ENCODE measurements at places on chromosomes 6 and 20. TPM values are rescaled to one million over a fixed set of nuclear protein-coding genes. Genes with fewer than 3 reads are reported as not detected.

GRCh38 chr6:31806470-31807272 lies at the start of gene LSM2:
LSM2 (minus strand) TSS chr6:31806966; CDS start chr6:31806757, 209 bp downstream.
- peaks cover 33% of the 10 kb centered on the region for H3K4me1 ChIP-seq
- peaks cover 33% of the 10 kb centered on the region for H3K36me3 ChIP-seq
- no peaks in the 10 kb centered on the region for H3K27me3 ChIP-seq

DNA sequence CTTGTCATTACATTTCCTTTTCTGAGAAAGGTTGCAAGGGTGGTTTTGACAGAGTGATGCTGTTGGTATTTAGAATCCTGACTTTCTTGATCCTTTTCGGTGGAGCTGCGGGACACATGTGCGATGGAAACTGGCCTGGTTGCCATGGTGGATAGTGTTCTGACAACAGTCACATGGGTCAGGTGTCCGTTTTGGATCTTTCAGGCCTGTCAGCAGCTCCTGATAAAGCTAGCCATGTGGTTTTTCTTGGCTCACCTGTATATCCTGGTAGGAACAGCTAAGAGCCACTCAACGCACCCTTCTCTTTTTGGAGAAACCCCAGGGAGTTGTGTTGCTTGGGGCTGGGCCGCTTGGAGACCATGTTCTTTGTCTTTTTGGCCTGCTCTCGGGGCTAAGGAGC lies 177.4 kb downstream of the MTFR2 start:
- no peak for DNase-seq
- H3K36me3 ChIP-seq: no peaks in the 10 kb centered on the region
- no peak overlapping the region for H3K4me3 ChIP-seq
- no peaks in the 10 kb centered on the region for H3K4me1 ChIP-seq
- H3K27ac ChIP-seq: no peak overlapping the region
- H3K27me3 ChIP-seq: no peaks in the 10 kb centered on the region

- H3K27ac ChIP-seq: no peak overlapping the region
- H3K4me1 ChIP-seq: peaks cover 9% of the 10 kb centered on the region
- no peak for DNase-seq
These were observed 184.5 kb downstream of the PDE7B start for GRCh38 chr6:136036071-136036380.

DNA sequence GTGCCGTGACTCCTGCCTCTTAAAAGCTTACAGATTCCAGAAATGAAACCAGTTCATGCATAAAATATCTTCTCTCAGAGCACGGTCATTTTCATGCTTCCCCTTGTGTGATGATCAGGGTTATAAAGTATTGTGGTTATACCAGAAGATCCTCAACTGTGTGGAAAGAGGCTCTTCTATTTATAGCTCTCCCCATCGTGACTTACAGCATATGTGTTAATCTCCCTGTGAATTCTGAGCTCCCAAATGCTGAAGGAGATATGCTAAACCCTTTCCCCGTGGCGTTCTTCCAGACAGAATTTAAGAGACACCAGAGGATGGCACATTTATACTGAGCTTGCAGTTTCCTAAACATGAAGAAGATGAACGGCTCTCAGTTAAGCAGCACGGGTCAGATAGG lies 158.8 kb downstream of the CDH26 start:
- peaks cover 6% of the 10 kb centered on the region for H3K27me3 ChIP-seq
- H3K27ac ChIP-seq: no peak overlapping the region
- peaks cover 2% of the 10 kb centered on the region for H3K4me1 ChIP-seq
- DNase-seq: no peak
- H3K4me3 ChIP-seq: no peak overlapping the region

- peaks cover 2% of the 10 kb centered on the region for H3K36me3 ChIP-seq
- peak overlapping the region; percentile 89 for H3K27ac ChIP-seq
- no peak overlapping the region for H3K4me3 ChIP-seq
- peak; percentile 55 for DNase-seq
- peaks cover 28% of the 10 kb centered on the region for H3K4me1 ChIP-seq
These were observed 55.2 kb downstream of the TIAM2 start for GRCh38 chr6:155050311-155050710.

DNA sequence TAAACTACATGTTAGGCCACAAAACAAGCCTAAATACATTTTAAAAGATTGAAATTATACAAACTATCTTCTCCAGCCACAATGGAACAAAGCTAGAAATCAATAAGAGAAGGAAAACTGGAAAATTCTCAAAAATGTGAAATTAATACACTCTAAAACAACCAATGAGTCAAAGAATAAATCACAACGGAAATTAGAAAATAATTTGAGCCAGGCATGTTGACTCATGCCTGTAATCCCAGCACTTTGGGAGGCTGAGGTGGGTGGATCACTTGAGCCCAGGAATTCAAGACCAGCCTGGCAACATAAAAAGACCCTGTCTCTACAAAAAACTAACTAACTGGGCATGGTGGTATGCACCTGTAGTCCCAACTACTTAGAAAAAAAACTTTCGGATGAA lies 6.3 kb upstream of the WFDC13 start:
- DNase-seq: no peak
- no peak overlapping the region for H3K4me3 ChIP-seq
- no peaks in the 10 kb centered on the region for H3K4me1 ChIP-seq
- peaks cover 12% of the 10 kb centered on the region for H3K27me3 ChIP-seq
- no peaks in the 10 kb centered on the region for H3K36me3 ChIP-seq

DNA sequence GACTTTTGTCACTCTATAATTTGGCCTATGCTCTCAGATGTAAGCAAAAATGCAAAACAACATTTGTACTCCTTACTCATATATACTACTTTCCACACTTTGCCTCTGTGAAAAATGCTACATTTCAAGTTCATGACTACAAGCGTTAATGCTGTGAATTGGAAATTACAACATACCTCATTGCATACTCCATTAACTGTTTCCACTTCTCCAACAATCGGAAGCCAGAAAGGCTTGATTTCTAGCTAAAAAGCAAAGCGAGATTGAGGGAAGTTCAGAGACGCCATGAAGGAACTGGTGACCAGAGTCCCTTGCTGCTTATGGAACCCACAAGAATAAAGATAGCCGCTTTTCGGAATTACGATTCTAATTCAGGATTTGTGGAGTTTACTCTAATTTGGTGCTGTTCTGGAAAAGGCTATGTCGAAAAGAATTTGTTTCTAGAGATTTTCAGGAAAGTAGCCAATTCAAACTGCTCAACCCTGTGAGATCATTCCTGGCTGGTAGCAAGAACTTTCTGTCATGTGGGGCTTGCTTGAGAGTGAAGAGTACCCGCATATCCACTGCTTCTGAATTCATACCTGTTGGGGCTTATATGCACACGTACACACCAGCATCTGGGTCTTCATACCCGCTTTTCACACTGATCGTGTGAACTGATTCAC lies 98.0 kb upstream of the CITED2 start:
- no peak overlapping the region for H3K27ac ChIP-seq
- DNase-seq: no peak
- no peak overlapping the region for H3K4me3 ChIP-seq

DNA sequence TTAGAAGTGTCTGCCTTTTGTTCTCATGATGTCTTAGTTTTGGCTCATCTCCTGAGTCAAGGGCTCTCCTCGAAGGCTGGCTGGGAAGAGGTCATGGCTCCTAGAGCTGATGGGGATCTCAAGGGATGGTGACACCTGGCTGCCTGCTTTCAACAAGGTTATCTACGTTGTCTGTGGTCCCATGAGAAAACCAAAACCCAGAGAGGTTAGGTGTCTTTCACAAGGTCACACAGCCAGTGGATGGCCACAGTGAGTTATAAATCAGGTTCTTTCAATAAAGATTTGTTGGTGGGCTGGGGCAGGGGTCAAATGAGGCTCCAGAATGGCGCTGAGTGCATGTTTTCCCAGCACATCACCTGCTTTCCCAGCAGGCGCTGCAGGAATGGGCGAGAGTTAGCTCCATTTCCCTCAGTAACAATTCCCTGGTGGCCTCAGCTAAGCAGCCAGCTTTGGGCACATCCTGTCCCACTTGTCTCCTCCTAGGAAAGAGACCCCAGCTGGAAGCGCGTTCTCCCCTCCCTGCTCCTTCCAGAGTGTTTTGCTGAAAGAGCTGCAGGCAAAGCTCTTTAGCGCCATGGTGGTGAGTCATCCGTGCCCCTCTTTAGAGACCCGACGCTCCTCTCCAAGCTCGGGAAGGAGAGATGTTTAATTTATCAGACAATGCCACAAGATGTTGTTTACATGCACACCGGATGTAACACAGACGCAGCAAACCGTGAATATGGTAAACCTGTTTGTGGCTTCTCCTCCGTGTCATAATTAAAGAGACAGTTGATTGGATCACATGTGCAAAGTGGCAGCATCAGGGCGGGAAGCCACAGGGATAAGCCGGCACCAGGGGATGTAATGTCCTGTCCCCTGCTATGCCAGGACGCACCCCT lies 109.7 kb downstream of the LRFN2 start:
- no peaks in the 10 kb centered on the region for H3K27me3 ChIP-seq
- DNase-seq: peak; percentile 41
- peak overlapping the region; percentile 54 for H3K27ac ChIP-seq
- no peaks in the 10 kb centered on the region for H3K36me3 ChIP-seq

DNA sequence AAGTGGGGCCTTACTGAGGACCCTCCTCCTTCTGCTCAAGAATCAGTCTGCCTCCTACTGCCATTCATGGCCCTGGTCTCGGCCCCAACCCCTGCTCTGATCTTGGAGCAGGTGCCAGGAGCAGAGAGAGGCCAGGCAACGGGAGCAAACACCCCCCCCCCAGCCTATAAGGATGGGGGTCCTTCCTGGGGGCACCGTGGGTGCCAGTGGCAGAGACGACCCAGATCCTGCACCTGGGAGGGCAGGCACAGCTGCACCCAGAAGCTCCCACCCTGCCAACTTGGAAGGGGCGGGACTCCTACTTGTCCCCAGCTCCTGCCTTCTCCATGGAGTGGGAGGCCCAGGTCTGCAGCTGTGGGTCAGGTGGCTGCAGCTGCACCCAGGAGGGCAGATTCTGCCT lies 183.2 kb downstream of the EYA4 start:
- no peak overlapping the region for H3K4me3 ChIP-seq
- H3K27ac ChIP-seq: no peak overlapping the region
- H3K27me3 ChIP-seq: no peaks in the 10 kb centered on the region
- no peaks in the 10 kb centered on the region for H3K36me3 ChIP-seq

DNA sequence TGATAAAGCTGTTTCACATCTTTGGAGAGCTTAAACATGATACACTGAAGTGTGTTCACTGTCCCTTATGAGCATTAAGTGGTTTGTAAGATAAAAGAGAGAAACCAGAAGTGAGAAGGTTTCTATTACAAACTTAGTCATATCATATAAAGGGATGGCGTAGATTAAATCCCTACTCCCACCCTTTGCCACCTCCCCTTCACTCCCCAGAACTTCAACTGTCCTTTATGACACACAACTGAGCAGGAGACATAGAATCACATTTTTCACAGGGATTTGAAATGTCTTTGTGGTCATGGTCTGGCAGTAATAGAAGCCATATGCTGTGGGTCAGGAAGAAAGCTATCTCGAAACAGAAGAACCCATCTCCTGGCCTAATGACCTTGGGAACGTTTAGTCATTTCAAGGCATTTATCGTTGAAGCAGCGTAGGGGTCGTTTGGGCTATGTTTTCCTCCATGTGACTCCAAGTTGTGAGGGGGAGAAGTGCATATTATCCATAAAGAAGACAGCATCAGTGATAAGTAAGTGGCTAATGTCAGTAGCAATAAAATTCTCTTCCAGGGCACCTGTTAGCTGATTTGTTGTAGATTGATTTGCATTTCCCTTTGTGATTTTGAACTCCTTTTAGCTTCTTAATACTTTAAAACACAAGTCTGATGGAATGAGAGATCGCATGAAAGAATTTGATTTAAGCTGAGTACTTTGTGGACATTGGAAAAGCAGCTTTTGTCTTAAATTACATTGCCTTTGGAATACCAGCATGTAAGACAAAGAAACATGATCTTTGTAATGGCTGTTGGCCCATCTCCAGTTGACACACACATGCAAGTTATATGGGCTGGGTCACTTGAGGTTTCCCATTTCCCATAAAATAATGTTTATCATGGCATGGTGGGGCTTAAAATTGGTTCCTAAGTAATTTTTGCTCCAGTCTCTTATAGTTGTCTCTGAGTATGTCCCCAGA lies 501.5 kb upstream of the FLRT3 start:
- H3K36me3 ChIP-seq: no peaks in the 10 kb centered on the region
- H3K27ac ChIP-seq: no peak overlapping the region
- no peak overlapping the region for H3K4me3 ChIP-seq
- H3K27me3 ChIP-seq: no peaks in the 10 kb centered on the region
- DNase-seq: no peak

- no peak overlapping the region for H3K27ac ChIP-seq
- no peak overlapping the region for H3K4me3 ChIP-seq
- no peak for DNase-seq
These were observed 92.5 kb downstream of the B3GAT2 start for GRCh38 chr6:70864401-70864800.

DNA sequence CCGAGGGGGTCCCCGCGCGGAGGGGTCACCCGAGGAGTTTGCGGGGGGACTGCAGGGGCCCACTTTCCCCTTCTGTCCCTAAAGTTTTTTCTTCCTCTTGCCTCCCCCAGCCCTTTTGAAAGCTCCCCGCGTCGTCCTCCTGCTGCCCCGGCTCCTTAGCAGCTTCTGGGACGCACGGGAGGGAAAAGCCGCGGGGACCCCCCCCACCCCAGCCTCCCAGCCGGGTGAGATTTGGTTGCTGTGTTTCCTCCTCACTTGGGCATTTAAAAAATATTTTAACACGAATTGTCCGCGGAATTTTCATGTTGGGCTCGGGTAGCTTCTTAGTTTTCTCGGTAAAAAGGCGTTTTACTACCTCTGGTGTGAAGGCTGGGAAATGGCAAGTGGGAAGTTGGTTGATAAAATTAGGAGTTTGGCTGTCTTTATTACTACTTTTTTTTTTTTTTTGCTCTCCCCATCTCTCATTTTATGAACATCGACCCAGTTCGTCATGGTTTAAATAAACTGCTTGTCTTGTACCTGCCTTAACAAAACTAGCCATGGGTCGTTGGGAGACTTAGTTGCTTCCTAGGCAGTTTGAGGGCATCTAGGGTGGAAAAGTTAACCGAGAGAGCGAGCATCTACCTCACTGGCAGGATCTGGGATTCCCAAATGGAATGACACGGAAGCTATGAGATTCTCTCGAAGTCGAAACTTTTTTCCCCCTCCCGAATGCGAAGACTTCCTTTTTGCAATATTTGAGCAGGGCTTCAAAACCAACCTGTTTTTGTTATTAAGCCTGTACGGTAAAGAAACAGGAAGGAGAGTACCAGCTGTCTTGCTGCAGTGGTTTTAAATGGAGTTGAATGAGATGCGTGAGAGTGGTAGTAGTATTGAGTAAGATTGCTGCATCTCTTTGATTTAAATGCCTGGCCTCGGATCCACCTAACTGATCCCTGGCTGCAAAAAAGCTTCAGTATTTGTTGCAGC lies 868 bp downstream of the NCOA3 start:
- peak; percentile 57 for DNase-seq
- H3K27me3 ChIP-seq: no peaks in the 10 kb centered on the region
- peak overlapping the region; percentile 99 for H3K4me3 ChIP-seq
- H3K36me3 ChIP-seq: peaks cover 22% of the 10 kb centered on the region

GRCh38 chr6:138572167-138572875 lies 73.0 kb upstream of the NHSL1 start:
- H3K27me3 ChIP-seq: peaks cover 19% of the 10 kb centered on the region
- no peaks in the 10 kb centered on the region for H3K4me1 ChIP-seq
- H3K27ac ChIP-seq: no peak overlapping the region

GRCh38 chr20:9557411-9557810 lies 43.0 kb downstream of the LAMP5 start:
- no peak for DNase-seq
- no peaks in the 10 kb centered on the region for H3K27me3 ChIP-seq
- H3K27ac ChIP-seq: no peak overlapping the region
- no peaks in the 10 kb centered on the region for H3K36me3 ChIP-seq
- no peak overlapping the region for H3K4me3 ChIP-seq

VSX1 gene
- total RNA-seq: not detected

ATP6V1G2 gene
- 3.6 TPM for total RNA-seq

IL17A gene
- total RNA-seq: 0.62 TPM

DDX43 gene
- total RNA-seq: 1.7 TPM

MCHR2 gene
- total RNA-seq: not detected

VSTM2L gene
- total RNA-seq: not detected

RIMS4 gene
- not detected for total RNA-seq

All from activated CD4-positive, alpha-beta T cell treated with anti-CD3 and anti-CD28 coated beads, Interleukin-2, amount 10 ng/mL, durations not matched to agents 7 days and 5 days (primary cell).